ENCODE measurements at places on chromosomes 2 and 18. TPM values are rescaled to one million over a fixed set of nuclear protein-coding genes. Genes with fewer than 3 reads are reported as not detected.

Gene GRB14
- total RNA-seq, result 8.6 TPM

Gene NEU4
- 0.22 TPM for total RNA-seq

Gene CYP27A1
- total RNA-seq, result 3.9 TPM

Gene TUBA3D
- total RNA-seq, result not detected

Gene SPR
- 23.6 TPM for total RNA-seq

Gene PIAS2
- 28.4 TPM for total RNA-seq

Gene AGXT
- total RNA-seq, result not detected

Gene CHRNG
- not detected for total RNA-seq
